Naive B cell (primary cell): ENCODE measurements at places on chromosomes 1 and 21. TPM values are rescaled to one million over a fixed set of nuclear protein-coding genes. Genes with fewer than 3 reads are reported as not detected.

CDCA8 gene
- 1.6 TPM for polyA plus RNA-seq

BCL2L15 gene
- polyA plus RNA-seq = not detected

RCSD1 gene
- 349 TPM for polyA plus RNA-seq

OPTC gene
- polyA plus RNA-seq = not detected

GRCh38 chr1:165894591-165894990 is 67.2 kb downstream of the UCK2 start:
- no peak overlapping the region for H3K27ac ChIP-seq
- peaks cover 26% of the 10 kb centered on the region for H3K36me3 ChIP-seq
- peaks cover 4% of the 10 kb centered on the region for H3K4me1 ChIP-seq
- no peak for DNase-seq
- no peaks in the 10 kb centered on the region for H3K27me3 ChIP-seq

- H3K4me1 ChIP-seq = peaks cover 15% of the 10 kb centered on the region
- H3K27ac ChIP-seq = no peak overlapping the region
- DNase-seq = no peak
- no peaks in the 10 kb centered on the region for H3K27me3 ChIP-seq
- no peak overlapping the region for H3K4me3 ChIP-seq
- H3K36me3 ChIP-seq = no peaks in the 10 kb centered on the region
Observed at GRCh38 chr21:33936301-33937038, 20.9 kb upstream of the ATP5PO start.

- no peaks in the 10 kb centered on the region for H3K36me3 ChIP-seq
- no peaks in the 10 kb centered on the region for H3K4me1 ChIP-seq
- no peak overlapping the region for H3K4me3 ChIP-seq
- no peaks in the 10 kb centered on the region for H3K27me3 ChIP-seq
Observed at GRCh38 chr1:228349701-228350171, 56.9 kb downstream of the TRIM11 start.

- no peaks in the 10 kb centered on the region for H3K4me1 ChIP-seq
- no peak overlapping the region for H3K27ac ChIP-seq
- peaks cover 38% of the 10 kb centered on the region for H3K36me3 ChIP-seq
- no peak overlapping the region for H3K4me3 ChIP-seq
- H3K27me3 ChIP-seq = no peaks in the 10 kb centered on the region
Observed at GRCh38 chr1:247146671-247147070, 25.1 kb downstream of the ZNF124 start.

- H3K36me3 ChIP-seq = peaks cover 9% of the 10 kb centered on the region
- H3K27ac ChIP-seq = no peak overlapping the region
- peaks cover 97% of the 10 kb centered on the region for H3K27me3 ChIP-seq
- no peak for DNase-seq
Observed at GRCh38 chr1:156431366-156431765, 62.4 kb downstream of the RHBG start.

DNA sequence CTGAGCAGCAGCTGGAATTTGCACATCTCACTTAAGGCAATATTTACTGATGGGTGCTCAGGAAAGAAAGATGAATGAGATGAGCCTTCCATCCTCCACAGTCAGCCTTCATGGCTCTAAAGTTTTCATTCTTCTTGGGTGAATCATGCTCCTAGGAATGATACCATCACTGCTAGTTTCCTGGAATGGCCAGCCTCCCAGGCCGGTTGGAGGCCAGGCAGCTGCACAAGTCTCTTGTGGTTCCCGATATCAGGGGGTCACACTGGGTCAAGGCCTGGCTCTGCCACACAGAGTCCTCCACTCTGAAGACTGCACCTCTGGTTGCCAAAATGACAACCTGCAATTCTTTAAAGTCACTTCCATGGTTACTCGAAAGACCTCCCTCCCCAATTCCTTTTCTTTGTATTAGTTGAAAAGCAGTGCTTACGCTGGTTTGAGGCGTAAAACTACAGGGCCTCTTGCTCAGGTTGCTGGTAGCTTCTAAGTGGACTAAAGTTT is 46.2 kb upstream of the PALMD start:
- H3K4me3 ChIP-seq = no peak overlapping the region
- no peak overlapping the region for H3K27ac ChIP-seq
- no peak for DNase-seq
- no peaks in the 10 kb centered on the region for H3K36me3 ChIP-seq
- H3K27me3 ChIP-seq = no peaks in the 10 kb centered on the region

GRCh38 chr1:203346060-203346768 is 4.7 kb downstream of the FMOD start:
- H3K27ac ChIP-seq = no peak overlapping the region
- H3K4me3 ChIP-seq = no peak overlapping the region
- no peaks in the 10 kb centered on the region for H3K36me3 ChIP-seq
- DNase-seq = no peak

DNA sequence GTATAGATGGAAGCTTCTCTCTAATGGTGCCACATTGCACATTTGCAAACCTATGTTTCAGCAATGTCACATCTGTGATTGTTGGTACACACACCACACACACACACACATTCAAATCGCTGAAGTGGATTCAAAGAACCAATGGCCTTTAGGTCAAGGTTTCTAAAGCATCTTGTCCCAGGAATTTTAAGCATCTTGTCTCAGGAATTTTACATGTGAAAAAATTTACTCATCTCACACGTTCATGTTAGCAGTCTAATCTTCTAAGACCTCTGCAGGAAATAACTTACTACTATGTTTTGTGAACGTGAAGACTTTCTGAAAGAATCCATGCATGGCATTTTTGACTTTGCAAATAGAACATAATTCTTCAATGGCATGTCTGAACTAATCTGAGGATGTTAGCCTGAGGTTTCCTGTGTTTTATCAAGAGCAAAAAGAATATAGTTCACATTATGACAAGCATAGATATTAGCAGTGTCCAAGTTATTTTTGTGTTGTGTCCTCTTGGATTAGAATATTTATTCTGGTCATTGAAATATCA is 125.1 kb downstream of the CYYR1 start:
- DNase-seq = no peak
- H3K4me1 ChIP-seq = no peaks in the 10 kb centered on the region
- H3K27me3 ChIP-seq = no peaks in the 10 kb centered on the region
- H3K36me3 ChIP-seq = no peaks in the 10 kb centered on the region
- H3K27ac ChIP-seq = no peak overlapping the region

DNA sequence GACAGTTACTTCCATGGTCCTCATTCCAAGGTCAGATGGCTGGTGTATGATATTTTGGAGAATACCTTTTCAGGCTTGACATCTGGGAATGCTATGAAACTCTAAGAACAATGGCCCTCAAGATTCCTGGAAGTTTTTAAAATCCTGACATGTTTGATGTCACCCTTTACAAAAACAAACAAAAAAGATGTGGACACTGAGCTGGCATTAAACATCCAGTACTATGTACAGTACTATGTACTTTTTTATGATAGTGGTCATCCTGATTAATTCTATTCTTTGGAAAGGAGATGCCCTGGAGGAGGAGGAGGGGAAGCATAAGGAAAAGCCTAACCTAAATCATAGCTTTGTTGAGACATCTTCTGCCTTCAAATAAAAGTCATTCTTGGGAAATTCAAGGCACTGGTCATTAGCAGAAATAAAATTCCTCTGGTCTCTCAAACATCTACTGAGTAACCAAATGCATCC is 235.4 kb downstream of the HMCN1 start:
- H3K27me3 ChIP-seq = peaks cover 4% of the 10 kb centered on the region
- no peak for DNase-seq
- no peaks in the 10 kb centered on the region for H3K4me1 ChIP-seq
- no peak overlapping the region for H3K4me3 ChIP-seq
- no peaks in the 10 kb centered on the region for H3K36me3 ChIP-seq

DNA sequence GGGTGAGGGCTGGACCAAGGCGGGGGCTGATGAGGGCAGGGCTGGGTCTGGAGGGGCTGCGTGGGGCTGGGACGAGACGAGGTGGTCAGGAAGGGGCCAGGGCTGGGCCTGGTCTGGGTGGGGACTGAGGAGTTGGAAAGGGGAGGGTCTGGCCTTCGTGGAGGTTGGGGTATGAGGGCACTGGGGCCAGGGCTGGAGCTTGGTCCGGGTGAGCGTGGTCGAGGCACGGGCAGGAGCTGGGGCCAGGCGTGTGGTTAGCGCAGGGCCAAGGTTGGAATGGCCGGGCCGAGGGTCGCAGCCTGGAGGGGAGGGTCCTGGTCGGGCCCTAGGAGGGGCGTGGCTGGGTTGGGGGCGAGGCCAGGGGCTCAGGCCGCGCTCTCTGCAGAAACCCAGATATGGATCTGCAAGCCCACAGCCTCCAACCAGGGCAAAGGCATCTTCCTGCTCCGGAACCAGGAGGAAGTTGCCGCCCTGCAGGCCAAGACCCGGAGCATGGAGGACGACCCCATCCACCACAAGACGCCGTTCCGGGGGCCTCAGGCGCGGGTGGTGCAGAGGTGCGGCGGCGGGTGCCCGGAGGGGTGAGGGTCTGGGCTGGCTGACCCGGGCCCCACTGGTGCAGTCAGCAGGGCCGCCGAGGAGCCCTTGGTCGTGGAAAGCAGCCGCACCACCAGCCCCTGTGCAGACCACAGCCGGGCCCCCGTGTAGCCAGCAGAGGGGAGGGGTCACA is 9.0 kb downstream of the TTLL10 start:
- H3K27me3 ChIP-seq = peaks cover 23% of the 10 kb centered on the region
- no peak for DNase-seq
- H3K27ac ChIP-seq = no peak overlapping the region
